Left colon (tissue), 2 donors: ENCODE measurements at places on chromosomes 1 and 21.

DNA sequence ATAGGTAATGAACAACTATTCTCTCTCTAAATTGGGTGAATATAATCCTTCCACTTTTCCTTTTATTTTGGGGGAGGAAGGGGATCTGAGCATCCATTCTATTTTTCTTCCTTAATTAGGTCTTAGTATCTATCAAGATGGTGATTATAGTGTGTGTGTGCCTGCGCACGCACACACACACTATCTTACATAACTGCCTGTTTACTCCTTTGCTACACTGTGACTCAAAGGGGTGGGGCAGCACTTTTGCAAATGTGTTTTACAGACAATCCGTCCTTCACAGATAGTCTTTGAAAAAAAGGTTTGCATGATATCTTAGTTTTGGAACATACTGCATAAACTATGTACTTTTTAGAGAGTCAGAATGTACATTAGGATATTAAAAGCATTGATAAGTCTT lies 191.5 kb downstream of the SDCCAG8 start:
- DNase-seq = no peak

- DNase-seq = no peak
Measured at GRCh38 chr1:210260096-210260495, 27.5 kb downstream of the SERTAD4 start.

DNA sequence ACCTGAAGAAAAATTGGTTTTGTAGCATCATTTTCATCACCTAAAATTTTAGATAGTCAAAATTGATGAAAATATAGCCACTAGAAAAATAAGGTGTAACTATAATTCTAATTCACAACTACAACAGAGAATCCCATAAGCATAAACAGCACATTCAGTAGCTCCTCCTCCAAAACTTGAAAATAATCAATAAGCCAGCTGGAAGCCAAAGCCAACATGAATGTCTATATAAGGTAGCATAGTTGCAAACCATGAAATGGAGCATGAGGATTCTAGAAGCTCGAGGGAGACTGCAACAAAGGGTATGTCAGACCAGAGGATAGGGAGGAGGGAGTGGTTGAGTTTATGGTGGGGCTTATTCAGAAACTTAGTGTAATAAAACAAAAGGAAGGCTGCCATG lies 22.4 kb downstream of the ACBD3 start:
- DNase-seq = no peak

- DNase-seq = no peak
Measured at GRCh38 chr1:17873007-17873675, 118.0 kb downstream of the ACTL8 start.

DNA sequence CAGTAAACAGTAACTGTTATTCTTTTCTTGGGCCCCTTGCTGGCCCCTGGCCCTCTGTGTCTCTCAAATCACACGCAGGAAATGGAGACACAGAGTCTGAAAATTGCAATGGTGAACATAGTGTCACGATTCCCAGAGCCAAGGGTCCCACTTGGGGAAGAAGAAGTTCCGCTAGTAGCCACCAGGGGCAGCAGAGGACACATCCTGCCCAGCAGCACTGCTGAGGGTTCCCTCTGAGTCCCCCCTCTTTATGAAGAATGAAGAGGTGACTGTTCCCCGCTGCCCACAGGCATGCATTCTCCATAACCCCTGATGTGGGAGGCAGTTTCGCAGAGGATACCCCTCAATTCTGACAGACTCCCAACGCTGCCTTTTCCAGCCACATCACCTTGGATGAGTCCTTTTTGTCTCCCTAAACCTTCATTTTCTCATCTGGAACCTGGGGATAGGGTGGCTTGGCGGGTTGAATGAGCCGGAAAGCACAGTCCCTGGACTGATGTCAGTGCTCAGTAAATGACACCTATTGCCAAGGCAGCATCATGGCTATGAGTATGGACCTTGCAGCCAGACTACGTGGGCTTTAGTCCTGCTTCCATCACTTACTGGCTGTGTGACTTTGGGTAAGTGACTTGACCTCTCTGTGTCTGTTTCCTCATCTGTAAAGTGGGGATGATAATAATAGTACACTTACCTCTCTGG lies 238.0 kb upstream of the TMEM51 start:
- no peak for DNase-seq

GRCh38 chr1:224205438-224205840 lies 22.4 kb downstream of the DEGS1 start:
- DNase-seq = no peak

GRCh38 chr1:110012100-110012780 lies 22.2 kb upstream of the STRIP1 start:
- DNase-seq = no peak

GRCh38 chr21:37412603-37413360 lies 46.2 kb downstream of the DYRK1A start:
- DNase-seq = no peak

DNA sequence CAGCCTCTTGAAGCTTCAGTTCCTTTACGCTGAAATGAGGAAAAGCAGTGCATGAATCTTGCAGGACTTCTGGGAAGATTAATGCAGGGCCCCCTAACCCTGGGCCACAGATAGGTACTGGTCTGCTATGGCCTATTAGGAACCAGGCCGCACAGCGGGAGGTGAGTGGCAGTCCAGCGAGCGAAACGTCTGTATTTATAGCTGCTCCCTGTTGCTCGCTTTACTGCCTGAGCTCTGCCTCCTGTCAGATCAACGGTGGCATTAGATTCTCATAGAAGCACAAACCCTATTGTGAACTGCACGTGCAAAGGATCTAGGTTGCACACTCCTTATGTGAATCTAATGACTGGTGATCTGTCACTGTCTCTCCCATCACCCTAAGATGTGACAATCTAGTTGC lies 130.2 kb downstream of the CHRM3 start:
- DNase-seq = no peak
